ENCODE measurements at places on chromosomes 3 and 15.

GRCh38 chr15:58726867-58727266 is 22.6 kb downstream of the ADAM10 start:
- DNase-seq, result no peak

DNA sequence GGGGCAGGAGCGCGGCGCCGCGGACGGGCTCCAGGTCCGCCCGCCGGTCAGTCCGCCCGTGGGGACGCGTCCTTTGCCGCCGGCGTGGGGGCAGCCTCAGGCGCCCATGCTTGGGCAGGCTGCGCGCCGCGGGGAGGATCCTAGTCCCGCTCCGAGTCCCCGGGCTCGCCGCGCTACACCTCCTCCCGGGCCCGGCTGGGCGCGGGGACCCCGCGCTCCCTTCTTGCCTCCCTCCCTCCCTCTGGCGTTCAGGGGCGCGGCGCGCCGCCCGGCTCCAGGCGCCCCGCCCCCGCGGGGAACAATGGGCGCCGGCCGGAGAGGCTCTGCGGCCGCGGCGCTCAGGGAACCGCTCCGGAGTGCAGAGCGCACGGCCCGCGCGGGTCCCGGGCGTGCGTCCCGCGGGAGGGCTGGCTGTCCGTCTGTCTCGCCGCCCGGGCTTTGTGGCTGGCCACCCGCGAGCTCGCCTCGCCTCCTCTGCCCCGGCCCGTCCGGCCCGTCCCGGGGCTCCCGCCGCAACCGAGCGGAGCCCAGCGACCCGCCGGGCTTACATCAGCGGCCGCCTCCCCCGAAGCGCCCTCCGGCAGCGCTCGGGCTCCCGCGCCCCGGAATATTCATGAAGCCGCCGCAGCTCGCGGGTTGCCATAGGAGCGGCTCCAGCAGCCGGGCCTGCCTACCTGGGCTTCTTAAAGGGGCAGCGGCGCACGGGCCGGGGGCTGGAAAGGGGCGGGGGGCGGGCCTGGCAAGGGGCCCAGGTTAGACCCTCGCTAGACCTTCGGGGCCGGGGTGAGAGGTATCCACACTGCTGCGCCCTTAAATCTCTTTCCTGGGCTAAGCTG is at the start of gene HCN4:
TSS of gene HCN4 (minus strand) at position 658 of the 836 bp plus-strand sequence. CDS start 688 bp downstream, outside the sequence.
- no peak for DNase-seq

- no peak for DNase-seq
Observed at GRCh38 chr3:17074559-17074958, 189.8 kb downstream of the PLCL2 start.

- DNase-seq, result no peak
Observed at GRCh38 chr3:58536501-58537411, at the start of gene ACOX2. TSS of gene ACOX2 (minus strand) at chr3:58537190. CDS start at chr3:58535106, 2,084 bp downstream.

- no peak for DNase-seq
Observed at GRCh38 chr15:60589728-60590127, 110.8 kb upstream of the ICE2 start.

- DNase-seq, result no peak
Observed at GRCh38 chr15:62079594-62079993, 12.8 kb downstream of the C2CD4A start.

- no peak for DNase-seq
Observed at GRCh38 chr3:17078926-17079465, 194.2 kb downstream of the PLCL2 start.

DNA sequence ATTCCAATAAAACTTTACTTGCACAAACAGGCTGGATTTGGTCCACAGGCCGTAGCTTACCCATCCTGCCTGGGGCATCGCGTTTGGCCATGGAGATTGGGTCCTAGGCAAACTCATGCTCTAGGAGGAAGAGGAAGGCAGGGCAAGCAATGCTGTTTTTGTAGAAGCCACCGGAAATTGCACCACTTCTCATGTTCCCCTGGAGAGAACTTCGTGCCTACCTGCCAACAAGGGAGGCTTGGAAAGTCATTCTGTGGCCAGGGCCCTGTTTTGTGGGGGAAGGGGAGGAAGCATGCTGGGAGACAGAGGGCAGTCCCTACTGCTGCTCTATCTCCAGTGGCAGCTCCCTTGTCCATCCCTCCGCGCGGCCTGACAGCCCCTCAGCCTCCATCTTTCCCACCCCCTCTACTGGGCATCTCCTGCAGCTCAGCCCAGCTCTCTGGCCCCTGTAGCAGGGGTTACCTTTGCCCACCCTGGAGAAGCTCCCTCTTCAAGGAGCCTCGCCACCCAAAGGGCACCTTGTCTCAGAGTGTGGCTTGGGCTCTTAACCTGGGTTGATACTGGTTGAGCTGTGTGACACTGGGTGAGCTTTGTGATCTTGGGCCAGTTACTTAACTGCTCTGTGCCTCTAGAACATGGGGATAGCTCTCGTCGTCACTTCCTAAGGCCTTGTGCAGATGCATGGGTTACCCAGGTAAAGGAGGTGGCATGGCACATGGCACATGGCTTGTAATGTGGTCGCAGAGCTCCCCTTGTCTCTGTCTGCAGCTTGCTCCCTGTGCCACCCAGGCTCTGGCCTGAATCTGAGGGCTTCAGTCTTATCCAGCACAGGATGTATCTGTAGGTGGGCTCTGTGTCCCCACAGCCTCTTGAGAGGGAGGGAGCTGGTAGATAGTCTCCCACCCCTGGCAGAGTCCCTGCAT is 6.1 kb downstream of the ABTB1 start:
- DNase-seq, result no peak

DNA sequence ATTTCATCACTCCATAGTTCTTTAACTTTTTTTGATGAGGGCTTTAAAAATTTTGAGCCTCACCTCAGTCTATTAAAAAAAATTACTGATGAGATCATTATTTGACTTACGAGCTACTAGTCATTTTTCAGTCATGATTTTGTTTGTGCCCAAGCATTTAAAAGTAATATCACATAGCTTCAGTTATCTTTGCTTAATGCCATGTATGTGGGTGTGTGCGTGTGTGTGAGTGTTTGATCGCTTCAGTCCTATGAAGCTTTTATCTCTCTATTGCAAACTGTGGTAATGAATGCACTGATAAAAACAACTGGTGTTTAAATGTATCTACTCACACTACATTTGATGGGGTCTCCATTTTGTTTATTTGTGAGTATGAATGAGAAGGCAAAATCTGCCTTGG is 49.8 kb downstream of the RSRC1 start:
- DNase-seq, result no peak

- peak; percentile 38 for DNase-seq
Observed at GRCh38 chr15:43253431-43254403, 13.0 kb downstream of the TGM5 start.

GRCh38 chr15:70195587-70196305 is 98.0 kb upstream of the TLE3 start:
- DNase-seq, result no peak

DNA sequence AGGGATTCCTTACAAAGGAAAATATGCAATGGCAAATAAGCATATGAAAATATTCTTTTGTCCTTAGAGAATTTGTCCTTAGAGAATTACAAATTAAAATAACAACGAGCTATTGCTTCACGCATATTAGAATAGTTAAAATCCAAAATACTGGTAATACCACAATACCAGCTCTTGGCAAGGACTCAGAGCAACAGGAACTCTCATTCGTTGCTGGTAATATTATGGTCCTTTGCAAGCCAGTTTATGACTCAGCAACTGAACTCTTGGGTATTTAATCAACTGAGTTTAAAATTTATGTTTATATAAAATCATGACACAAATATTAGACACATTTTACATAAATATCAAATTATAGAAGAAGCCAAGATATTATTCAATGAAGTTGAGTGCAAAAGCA is 1730.4 kb downstream of the SI start:
- DNase-seq, result no peak

GRCh38 chr3:111033470-111034050 is 38.1 kb upstream of the NECTIN3 start:
- DNase-seq, result no peak

DNA sequence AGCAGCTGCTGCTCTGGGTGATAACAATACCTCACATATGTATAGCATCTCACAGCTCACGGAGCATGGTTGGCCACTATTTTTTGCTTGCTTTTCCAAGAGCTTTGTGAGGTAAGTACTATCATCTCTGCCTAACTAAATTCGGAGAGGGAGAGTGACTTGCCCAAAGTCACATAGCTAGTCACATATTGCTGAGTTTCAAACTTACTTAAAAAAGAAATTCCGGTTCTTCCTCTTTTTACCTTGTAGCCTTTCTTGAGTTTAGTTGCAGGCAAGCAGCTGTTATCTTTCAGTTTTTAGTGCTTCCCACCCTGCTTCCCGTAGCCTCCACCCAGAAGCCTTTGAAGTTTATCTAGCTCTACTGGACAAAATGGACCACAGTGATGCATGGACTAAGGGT is 309.2 kb downstream of the PDCD6IP start:
- no peak for DNase-seq

- peak; percentile 50 for DNase-seq
Observed at GRCh38 chr15:94164202-94164807, 67.1 kb upstream of the MCTP2 start.

DNA sequence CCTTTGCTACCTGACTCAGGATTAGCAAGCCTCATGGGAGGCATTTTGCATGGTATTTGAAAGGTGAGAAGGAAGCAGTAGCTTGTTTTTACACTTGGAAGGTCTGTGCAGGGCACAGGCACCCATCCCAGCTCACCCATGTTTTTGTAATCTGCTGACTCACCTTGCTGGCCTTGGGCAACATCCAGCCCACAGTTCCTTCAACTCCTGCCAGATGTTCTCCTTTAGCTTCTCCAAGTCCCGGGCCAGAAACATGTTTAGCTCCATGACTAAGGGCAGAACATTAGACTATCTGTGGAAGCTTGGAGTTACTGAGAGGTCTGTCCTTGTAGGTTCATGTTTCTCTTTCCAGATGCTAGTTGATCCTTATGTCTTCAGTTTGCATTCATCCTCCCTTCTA is 12.4 kb upstream of the ZNF770 start:
- DNase-seq, result no peak

- DNase-seq, result no peak
Observed at GRCh38 chr3:11969986-11970385, 34.2 kb upstream of the SYN2 start.

- DNase-seq, result no peak
Observed at GRCh38 chr3:183188895-183189462, 26.4 kb upstream of the LAMP3 start.

- no peak for DNase-seq
Observed at GRCh38 chr3:126017362-126017761, 48.4 kb downstream of the ROPN1B start.

GRCh38 chr3:117063930-117064329 is 354.4 kb downstream of the TUSC7 start:
- no peak for DNase-seq

- DNase-seq, result no peak
Observed at GRCh38 chr15:68407886-68408881, 23.8 kb downstream of the ITGA11 start.

DNA sequence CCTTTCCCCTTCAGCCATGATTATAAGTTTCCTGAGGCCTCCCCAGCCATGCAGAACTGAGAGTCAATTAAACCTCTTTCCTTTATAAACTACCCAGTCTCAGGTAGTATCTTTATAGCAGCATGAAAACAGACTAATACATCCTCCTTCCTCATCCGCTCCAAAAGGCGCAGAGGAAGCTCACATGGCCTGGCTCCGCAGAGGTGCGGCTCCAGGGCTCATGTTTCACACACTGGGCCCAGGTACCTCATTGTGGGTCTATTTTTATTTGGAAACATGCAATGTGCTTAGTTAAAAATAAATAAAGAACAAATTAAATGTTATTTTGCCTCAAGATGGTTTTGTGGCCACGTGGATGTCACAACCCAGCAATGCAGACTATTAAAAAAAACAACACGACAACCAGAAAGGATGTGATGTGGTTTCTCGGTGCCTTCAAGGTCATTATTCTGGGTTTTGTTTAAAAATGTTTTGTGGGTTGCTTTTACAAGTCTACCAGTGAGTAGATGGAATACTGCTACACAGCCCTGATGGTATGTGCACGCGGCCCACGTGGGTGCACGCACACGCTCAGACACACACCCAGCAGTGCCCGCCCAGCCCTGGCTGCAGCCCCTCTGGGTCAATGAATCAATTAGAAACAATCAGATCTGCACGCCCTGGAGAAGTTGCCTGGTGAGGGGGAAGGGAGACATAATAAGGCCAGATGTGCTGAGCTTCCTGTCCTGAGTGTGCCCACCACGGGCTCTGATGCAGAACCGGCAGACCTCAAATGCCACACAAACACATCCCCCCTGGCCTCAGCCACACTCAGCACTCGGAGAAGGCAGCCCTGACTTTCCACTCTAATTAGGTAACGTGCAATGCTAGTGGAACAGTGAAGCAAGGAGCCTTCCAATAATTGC is 140.1 kb downstream of the ADAMTS17 start:
- peak; percentile 33 for DNase-seq

GRCh38 chr3:64621726-64622395 is 65.9 kb downstream of the ADAMTS9 start:
- no peak for DNase-seq

DNA sequence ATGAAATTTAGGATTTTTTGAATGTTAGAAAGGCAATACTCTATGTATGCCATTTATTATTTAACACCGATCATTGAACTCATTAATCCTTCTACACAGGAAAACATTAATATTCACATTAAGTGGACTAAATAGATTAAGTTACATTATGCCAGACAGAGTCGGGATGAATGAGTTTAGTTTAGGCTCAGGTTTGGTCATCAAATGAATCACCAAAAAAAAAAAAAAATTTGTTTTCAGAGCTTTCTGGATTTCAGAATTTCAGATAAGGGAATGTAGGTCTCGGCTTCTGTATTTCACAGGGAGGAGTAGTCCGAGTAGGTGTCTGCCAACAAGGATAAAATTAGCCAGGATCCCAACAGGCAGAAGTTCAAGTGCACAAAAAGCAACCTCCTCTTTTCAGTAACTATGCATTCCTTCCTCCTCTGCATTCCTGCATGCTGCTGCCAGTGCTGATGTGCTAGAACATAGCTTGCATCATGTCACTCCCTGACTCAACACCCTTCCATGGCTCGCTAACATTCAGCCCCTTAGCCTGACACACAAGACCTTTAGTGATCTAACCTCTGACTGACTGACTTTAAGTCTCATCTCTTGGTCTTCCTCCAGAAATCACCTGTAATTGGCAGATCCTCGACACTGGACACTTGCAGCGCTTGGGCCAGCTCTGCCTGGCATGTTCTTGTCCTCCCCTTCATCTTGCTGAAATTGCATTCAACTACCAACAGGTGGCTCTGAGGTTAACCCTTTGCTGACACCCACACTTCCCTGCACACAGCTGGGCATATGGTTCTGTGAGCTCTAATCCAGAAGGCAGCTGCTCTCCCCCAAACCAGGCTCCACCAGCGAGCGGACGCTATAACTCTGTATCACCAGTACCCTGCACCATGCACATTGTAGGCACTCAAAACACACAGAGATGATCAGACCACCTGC is 145.4 kb upstream of the PROK2 start:
- DNase-seq, result peak; percentile 52

- no peak for DNase-seq
Observed at GRCh38 chr3:134258761-134259347, 8.2 kb upstream of the RYK start.

DNA sequence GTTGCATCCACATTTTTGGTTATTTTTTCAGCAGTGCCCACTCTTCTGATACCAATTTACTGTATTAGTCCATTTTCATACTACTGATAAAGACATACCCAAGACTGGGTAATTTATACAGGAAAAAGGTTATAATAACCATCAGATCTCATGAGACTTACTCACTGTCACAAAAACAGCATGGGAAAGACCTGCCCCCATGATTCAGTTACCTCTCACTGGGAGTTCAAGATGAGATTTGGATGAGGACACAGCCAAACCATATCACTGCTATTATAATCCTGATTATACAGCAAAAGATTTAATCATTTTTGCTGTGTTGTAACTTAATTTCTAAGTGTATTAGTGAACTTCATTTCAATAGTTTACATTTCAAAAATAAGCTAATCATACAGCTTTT is 6.6 kb downstream of the ZBED2 start:
- DNase-seq, result no peak

- no peak for DNase-seq
Observed at GRCh38 chr3:72750405-72750965, 97.8 kb downstream of the SHQ1 start.
